Thoracic aorta (tissue), 2 donors: ENCODE measurements at places on chromosomes 12 and 14. TPM values are rescaled to one million over a fixed set of nuclear protein-coding genes. Genes with fewer than 3 reads are reported as not detected.

The TRHDE gene
- total RNA-seq = 3.5 TPM

The ADCY4 gene
- total RNA-seq = 28.7 TPM

The MANSC4 gene
- total RNA-seq = not detected

- no peaks in the 10 kb centered on the region for H3K27me3 ChIP-seq
- no peaks in the 10 kb centered on the region for H3K4me1 ChIP-seq
- no peak overlapping the region for H3K4me3 ChIP-seq
Measured at GRCh38 chr14:101001311-101002069, 98.0 kb upstream of the RTL1 start.

GRCh38 chr12:52045794-52046199 lies 5.4 kb upstream of the NR4A1 start:
- no peak overlapping the region for H3K4me3 ChIP-seq
- H3K4me1 ChIP-seq = peaks cover 50% of the 10 kb centered on the region
- no peak for DNase-seq

GRCh38 chr14:64549016-64549415 lies 745 bp upstream of the PPP1R36 start:
- no peak for DNase-seq
- H3K4me3 ChIP-seq = no peak overlapping the region
- no peak overlapping the region for H3K27ac ChIP-seq

The MAP1LC3B2 gene
- total RNA-seq = 1.5 TPM
